ENCODE measurements at places on chromosomes 13 and 19.

GRCh38 chr13:114115796-114116195 is 16.6 kb downstream of the RASA3 start:
- no peak for DNase-seq

DNA sequence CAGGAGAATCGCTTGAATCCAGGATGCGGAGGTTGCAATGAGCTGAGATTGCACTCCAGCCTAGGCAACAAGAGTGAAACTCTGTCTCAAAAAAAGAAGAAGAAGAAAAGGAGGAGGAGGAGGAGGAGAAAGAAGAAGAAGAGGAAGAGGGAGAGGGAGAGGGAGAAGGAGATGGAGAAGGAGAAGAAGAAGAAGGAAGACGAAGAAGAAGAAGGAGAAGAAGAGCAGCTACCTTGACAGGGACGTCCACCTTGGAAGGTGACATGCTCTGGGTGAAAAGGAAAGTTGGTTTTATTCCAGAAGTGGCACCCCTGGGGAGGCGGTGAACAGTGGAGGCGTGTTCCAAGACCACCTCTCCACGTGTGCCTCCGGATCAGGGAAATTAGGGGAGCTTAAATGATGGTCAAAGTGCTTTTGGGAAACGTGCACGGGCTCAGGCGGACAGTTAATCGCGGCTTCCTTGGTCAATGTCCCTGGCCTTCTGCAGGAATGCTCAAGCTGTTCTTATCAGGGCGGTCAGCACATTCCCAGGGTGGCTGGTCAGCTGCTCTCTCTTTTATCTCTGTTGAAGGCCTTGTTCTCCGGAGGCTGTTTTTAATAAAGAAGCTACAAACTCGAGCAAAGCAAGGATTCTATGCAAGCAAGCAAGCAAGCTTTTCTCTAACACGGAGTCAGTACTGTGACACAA is 78.9 kb upstream of the PEG3 start:
- no peak for DNase-seq

DNA sequence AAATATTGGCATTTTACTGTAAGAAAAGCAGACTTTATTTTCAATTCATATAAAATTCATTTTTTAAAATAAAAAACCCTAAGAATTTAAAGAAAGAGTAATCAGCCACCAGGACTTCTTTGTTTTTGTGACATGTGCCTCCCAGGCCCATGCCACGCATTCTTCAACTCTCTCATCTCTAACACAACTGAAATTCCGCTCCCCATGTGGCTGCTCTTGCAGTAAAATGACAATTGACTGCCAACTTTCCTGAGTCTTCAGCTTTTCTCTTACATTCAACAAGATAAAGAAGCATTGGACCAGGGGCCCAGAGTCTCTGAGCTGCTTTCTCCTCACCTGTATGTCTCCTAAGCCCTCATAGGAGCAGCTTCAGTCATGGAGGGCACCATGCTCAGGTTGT is 372.1 kb downstream of the UQCRFS1 start:
- no peak for DNase-seq

DNA sequence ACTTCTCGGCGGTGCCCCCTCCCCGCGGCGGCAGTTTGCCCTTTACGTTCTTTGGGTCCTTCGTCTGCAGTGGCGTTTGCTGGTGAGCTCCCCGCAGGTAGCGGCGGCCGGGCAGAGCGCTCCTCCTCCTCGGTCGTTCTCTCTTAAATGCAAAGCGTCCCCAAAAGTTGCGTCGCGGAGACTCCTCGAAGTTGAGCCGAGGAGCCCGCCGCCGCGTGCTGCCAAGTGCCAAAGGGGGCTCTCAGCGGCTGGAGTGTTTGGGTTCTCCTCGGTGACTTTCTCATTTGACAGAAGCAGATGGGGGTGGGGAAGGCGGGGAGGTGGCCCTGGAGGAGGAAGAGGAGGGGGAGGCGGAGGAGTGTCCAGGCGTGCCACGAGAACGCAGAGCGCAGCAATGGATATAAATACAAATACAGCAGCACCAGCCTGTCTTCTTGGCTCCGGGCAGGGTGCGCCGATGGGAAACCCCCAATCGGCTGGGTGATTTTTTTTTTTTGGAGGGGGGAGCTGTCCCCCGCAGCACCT is at the start of gene SOX21:
Gene SOX21, minus strand, starts transcription at position 259 of the 525 bp plus-strand sequence. CDS start 496 bp downstream, outside the sequence.
- no peak for DNase-seq

GRCh38 chr13:65844266-65844841 is 1385.8 kb downstream of the PCDH9 start:
- DNase-seq = no peak

DNA sequence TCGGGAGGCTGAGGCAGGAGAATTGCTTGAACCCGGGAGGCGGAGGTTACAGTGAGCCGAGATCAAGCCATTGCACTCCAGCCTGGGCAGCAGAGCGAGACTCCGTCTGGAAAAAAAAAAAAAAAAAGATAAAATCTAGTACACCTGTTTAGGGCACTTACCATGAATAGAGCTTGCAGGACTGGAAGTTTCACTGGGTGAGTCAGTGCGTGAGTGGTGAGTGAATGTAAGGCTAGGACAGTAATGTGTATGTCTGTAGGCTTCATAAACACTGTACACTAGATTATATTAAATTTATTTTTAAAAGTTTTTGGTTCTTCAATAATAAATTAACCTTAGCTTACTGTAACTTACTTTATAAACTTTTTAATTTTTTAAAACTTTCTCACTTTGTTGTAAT is 22.9 kb downstream of the PPP5C start:
- no peak for DNase-seq
